H9 (cell line): ENCODE measurements at places on chromosomes 3 and 15. TPM values are rescaled to one million over a fixed set of nuclear protein-coding genes. Genes with fewer than 3 reads are reported as not detected.
A peak's percentile ranks its signal among the peaks of the same experiment; 100 is the strongest.

The GOLGA8Q gene
- not detected in 2 replicates for total RNA-seq

The RAB43 gene
- 13.6 and 14.8 TPM in 2 replicates for total RNA-seq

The CEP19 gene
- 1.2 and 1.3 TPM in 2 replicates for total RNA-seq

The IL17RD gene
- total RNA-seq: 29.3 and 31.7 TPM in 2 replicates

The TMEM108 gene
- total RNA-seq: 3.5 and 5.0 TPM in 2 replicates

The LRRC2 gene
- total RNA-seq: 2.6 and 3.4 TPM in 2 replicates

The ATP10A gene
- total RNA-seq: 3.9 and 4.4 TPM in 2 replicates

DNA sequence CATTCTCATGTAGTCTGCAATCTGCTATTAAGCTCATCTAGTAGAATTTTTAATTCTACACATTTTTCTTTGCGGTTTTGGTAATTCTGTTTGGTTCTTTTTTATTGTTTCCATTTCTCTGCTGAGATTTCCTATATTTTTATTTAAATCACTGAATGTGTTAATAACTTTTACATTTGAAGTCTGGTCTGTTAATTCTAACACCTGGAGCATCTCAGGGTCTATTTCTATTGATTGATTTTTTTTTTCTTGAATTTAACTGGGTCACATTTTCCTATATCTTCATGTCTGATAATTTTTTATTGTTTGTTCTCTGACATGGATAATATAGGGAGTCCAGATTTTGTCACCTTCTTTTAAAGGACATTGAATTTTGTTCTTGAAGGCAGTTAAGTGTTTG, 163.5 kb downstream of the OPA1 start:
- no peak for DNase-seq

- peak; percentile 5 for DNase-seq
These were observed 65.0 kb downstream of the EXOG start for GRCh38 chr3:38560996-38561717.

DNA sequence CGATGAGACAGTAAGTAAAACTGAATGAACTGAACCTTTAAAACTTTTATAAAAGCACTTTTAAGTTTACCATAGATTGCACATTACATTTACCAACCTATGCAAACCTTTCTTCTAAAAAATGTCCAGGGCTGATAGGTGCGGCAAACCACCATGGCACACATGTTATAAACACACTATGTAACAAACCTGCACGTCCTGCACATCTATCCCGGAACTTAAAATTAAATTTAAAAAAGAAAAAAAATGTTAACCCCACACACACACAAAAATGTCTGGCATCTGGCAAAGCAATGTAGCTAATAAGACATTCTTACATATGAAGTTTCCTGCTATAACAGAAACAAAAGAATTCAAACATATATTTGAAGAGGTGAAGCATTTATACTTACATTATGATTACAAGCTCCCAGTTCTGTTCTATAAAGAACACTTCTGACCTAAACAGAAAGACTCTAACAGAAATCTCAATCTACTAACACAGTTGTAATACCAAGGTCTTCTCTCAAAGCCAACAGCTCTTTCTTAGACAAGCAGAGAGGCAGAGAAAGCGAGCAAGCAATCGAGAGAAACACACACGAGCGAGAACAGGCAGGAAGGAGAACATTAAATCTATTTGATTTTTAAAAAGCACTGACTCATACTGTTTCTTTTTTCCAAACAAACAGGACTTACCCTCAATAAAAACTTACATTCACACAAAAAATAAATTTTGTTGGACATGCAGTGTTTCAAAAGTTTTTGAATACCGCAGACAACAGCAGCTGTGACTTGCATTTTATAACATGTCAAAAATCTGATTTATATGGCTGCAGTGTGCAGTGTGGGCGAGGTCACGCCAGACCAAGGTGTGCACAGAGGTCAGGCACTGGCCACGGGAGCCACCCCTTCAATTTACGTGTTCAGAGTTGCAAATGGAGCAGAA, at the start of gene NRG4:
NRG4 (minus strand) TSS at position 798 of the 925 bp plus-strand sequence. CDS start 1,194 bp downstream, outside the sequence.
- DNase-seq: no peak

- no peak for DNase-seq
These were observed 44.0 kb downstream of the PHLDB2 start for GRCh38 chr3:111903067-111903511.

DNA sequence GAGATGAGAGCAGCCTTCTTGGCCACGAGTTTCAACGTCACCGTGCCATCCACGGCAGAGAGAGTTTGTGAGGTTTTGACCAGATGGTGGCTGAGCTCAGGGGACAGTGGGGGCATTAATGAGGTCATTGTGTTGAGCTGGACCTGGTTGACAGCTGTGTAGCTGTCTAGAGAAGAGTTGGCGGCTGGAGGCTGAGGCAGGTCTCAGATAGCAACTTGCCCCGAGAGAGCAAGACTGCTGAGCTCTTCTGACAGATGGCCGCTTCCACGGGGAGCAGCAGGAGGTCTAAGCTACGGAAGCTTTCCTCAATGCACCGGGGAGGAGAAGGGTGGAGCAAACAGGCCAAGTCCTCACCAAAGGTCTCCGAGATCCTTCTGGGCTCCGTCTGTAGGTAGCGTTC, 44.8 kb upstream of the EIF5A2 start:
- DNase-seq: no peak

DNA sequence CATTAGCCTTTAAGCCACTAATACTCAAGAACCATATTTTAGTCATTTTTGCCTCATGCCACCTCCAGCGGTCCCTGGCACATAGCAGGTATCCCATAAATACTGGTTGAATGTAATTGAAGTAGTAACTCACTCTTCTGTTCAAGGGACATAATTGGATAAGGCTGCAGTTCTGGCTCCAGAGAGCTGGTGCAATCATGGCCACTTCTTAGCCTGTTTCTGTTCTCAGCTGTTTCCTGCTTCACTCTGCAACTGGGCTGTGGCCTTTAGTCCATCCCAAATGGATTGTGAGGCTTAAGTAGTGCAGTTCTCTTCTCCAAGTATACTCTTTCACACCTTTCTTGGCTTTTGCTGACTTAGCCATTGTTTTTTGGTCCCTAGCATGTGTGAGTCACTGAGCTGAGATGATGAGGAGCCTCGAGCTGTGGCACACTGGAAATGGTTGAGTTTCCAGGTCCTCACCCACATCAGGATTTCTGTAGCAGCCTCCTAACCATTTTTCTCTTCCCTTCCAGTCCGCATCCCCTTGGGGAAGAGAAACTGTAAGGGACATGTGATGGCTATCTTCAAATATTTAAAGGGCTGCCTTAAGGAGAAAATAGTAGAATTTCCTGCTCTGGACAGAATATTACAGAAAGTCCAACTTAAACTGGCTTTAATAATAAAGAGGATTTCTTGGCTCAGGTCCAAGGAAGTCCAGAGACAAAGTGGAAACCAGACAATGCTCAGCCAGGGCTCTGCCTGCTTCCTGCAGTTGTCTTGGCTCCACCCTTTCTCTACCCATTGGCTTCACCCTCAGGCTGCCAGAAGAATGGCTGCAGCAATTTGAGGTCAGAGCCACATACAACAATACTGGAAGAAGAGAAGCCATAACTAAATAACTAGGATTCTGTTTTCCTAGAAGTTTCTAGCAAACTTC, 305.4 kb upstream of the ROPN1 start:
- no peak for DNase-seq

DNA sequence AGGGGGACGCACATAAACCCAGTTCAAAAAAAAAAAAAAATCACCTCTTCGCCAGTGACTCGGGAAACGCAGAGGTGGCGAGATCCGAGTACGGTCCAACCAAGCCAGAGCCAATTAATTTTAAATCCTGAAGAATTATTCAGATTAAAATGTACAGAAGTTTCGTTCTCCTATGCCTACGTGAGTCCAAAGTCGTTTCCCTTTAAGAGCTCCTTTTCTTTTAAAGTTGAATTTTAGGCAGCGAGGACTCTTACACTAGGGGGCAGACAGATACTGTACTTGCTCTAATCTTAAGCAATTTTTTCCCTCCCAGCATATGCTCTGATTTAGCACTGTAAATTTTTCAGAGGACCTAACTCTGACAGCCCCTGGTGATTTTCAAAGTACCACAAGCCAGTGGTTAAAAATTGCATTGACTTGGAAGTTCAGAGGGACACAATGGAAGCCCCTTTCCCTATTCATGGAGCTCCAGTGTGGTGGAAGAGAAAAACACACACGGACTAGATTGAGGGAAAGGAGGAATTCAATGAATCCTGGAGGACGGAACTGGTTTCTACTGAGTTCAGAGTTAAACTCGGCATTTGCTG, 3.3 kb upstream of the NR2F2 start:
- peak; percentile 33 for DNase-seq

DNA sequence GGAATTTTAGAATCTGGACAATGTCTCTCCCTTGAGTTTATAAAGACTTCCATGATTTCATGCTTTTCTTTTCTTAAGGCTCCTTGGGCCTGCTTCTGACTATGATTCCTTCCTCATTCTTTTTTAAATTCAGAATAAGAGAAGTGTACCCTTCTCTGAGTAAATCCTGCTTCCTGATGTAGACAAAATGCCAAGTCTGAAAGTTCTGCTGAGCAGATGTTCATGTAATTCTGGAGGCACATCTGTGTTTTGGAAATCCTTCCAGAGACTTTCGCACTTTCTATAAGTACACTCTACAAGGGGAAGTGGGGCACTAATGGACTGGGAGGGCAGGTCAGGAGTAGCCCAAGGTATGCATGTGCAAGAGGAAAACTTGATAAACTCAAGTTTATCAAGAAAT, 24.8 kb downstream of the TPM1 start:
- DNase-seq: no peak

- DNase-seq: no peak
These were observed 60.0 kb upstream of the TRPC1 start for GRCh38 chr3:142663865-142664264.

GRCh38 chr3:19891740-19892139, 42.3 kb downstream of the EFHB start:
- DNase-seq: no peak

DNA sequence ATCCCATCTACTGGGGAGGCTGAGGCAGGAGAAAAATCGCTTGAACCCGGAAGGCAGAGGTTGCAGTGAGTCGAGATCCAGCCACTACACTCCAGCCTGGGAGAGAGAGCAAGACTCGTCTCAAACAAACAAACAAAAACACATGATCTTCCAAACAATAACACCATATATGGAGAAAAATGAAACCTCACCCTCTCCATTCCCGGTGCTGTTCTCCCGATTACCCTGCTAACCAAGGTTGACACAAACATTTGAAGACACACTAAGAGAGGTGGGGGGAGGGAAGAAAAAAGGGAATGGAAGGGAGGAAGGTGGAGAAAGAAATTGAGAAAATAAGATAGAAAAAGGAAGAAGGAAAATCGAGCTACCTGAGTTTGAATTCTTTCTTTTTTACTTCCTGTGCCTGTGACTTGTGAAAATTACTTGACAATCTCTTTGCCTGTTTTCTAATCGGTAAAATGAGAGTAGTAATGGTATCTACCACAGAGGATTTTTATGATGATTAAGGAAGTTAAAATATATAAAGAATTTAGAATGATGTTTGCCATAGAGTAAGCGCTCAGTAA, 1.1 kb upstream of the PLSCR2 start:
- no peak for DNase-seq

DNA sequence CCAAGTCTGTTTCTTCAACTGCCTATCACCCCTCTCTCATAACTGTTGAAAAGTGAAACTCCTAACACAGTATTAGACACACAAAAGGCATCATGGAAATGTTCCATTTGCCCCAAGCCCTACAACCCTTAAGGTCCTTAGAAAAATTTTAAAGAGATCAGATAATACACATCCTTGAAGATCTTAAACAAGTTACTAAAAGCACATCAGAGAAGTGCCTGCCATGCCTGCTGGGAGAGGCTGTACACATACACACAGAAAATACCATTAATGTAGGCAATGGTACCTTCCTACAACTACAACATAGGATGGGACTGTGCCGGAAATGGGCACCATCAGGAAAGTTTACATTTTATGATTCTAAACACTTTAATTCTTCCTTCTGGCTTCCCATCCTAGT, 3.3 kb downstream of the ADAM10 start:
- no peak for DNase-seq
